ENCODE measurements at places on chromosomes 16 and 17.
A peak's percentile ranks its signal among the peaks of the same experiment; 100 is the strongest.

- no peak for DNase-seq
Observed at GRCh38 chr17:44988044-44988942, 20.2 kb upstream of the C1QL1 start.

DNA sequence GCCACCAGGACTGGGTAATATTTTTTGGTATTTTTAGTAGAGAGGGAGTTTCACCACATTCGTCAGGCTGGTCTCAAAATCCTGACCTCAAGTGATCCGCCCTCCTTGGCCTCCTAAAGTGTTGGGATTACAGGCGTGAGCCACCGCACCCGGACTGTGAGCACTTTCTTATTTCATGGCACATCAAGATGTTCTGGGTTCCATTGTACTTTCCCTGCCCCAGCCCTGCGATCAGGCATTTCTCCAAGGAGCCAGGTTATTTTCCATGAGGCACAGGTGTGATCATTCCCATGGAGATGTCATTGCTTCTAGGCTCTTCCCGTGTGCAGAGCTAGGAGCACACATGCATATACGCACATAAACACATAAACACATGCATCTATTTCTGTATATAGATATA lies 2.6 kb upstream of the ANKRD40CL start:
- DNase-seq: no peak

GRCh38 chr16:8919089-8919933 lies 37.2 kb downstream of the LITAFD start:
- no peak for DNase-seq

GRCh38 chr16:68732042-68732680 lies 4.9 kb upstream of the CDH1 start:
- peak; percentile 66 for DNase-seq

GRCh38 chr17:54177606-54178308 lies 355.0 kb downstream of the KIF2B start:
- DNase-seq: peak; percentile 38

GRCh38 chr16:81185416-81185815 lies 53.1 kb upstream of the BCO1 start:
- no peak for DNase-seq

All from foreskin keratinocyte (primary cell).